CD4-positive, alpha-beta T cell (primary cell): ENCODE measurements at places on chromosomes 6 and 20. TPM values are rescaled to one million over a fixed set of nuclear protein-coding genes. Genes with fewer than 3 reads are reported as not detected.

DNA sequence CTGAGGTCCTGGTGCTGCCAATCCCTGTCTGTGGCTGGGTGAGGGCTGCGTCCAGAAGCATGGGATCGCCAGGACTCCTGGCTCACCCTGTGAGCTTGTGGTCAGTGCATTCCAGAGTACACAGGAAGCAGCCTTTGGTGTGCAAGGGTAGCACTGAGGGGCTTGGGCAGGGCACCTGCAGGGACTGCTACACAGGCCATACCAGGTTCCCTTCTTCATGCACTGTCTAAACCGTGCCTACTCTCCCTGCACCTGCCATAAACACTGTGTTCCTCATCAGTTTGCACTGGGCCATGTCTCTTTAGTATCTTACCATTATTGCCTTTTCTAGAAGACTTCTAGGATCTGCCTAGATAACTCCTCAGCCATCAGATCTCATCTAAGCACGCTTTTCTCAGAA is 72.8 kb upstream of the NKX2-2 start:
- no peak for DNase-seq
- H3K27me3 ChIP-seq: peaks cover 6% of the 10 kb centered on the region
- H3K4me3 ChIP-seq: no peak overlapping the region
- H3K4me1 ChIP-seq: no peaks in the 10 kb centered on the region

GRCh38 chr20:1281279-1282057 is 15.4 kb downstream of the SNPH start:
- no peak overlapping the region for H3K27ac ChIP-seq
- no peaks in the 10 kb centered on the region for H3K36me3 ChIP-seq
- H3K27me3 ChIP-seq: no peaks in the 10 kb centered on the region
- no peak for DNase-seq
- no peak overlapping the region for H3K4me3 ChIP-seq

- no peaks in the 10 kb centered on the region for H3K36me3 ChIP-seq
- no peak for DNase-seq
- H3K27ac ChIP-seq: no peak overlapping the region
- H3K4me1 ChIP-seq: no peaks in the 10 kb centered on the region
- H3K27me3 ChIP-seq: no peaks in the 10 kb centered on the region
- no peak overlapping the region for H3K4me3 ChIP-seq
Measured at GRCh38 chr6:70270287-70271005, 32.4 kb downstream of the COL9A1 start.

DNA sequence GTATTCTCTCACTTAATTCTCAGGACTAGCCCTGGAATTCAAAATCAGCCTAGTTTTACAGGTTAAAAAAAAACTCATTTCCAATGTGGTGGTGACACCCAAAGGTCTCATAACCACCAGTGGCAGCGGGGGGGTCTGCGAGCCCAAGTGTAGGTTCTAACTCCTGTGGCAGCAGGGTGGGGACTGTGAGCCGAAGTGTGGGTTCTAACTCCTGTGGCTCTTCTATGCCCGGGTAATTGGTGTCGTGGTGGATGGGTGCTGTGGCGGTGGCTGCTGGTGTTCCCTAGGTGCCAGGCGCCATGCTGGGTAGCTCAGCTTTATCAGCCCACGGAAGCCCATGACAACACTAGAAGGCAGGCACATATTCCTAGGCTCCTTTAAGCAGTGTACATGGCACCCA is 4.9 kb upstream of the ANKRD60 start:
- H3K36me3 ChIP-seq: no peaks in the 10 kb centered on the region
- H3K27me3 ChIP-seq: peaks cover 14% of the 10 kb centered on the region
- DNase-seq: no peak
- no peak overlapping the region for H3K27ac ChIP-seq
- H3K4me3 ChIP-seq: no peak overlapping the region

The CRISP2 gene
- not detected for total RNA-seq

The GPR63 gene
- total RNA-seq: 0.20 TPM

The LINC00237 gene
- total RNA-seq: not detected

- peaks cover 6% of the 10 kb centered on the region for H3K4me1 ChIP-seq
- no peaks in the 10 kb centered on the region for H3K27me3 ChIP-seq
Measured at GRCh38 chr6:36418558-36418957, 24.1 kb downstream of the PXT1 start.

DNA sequence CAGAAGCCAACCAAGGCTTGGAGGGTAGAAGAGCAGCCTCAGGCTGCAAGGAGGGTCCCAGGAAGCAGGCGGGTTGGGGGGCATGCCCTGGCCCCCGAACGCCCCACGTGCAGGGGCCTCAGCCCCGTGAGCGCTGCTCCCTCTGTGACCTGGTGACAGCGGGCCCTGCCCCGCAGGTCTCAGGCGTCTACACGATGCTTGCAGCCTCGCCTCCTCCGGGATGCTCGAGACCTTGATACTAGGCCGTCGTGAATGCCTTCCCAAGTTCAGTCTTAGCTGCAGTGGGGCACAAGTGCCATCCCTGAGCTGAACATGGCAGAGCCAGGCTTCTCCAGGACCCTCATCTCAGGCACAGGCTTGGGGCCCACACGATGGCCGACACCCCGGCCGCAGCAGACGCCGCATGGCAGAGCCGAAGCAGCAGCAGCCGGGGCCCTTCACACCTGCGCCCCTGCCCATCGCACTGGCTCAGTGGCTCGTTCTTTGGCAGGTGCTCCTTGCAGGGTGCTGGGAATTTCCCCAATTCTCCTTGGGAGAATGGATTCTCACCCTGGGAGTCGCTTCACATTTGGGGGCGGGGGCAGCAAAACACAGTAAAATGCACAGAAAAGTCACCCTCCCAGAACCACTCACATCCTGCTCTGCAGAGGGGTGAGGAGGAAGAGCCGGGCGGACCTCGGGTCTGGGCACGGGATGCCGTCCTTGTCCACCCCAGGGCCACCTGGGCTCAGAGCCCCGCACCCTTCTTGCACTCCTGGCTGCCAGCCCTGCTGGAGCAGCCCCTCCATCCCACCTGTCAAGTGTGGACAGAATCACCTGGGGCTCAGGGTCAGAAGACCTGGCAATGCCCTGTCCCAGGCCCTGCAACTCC is 161.8 kb downstream of the DLL1 start:
- H3K36me3 ChIP-seq: no peaks in the 10 kb centered on the region
- no peak for DNase-seq
- no peaks in the 10 kb centered on the region for H3K4me1 ChIP-seq

DNA sequence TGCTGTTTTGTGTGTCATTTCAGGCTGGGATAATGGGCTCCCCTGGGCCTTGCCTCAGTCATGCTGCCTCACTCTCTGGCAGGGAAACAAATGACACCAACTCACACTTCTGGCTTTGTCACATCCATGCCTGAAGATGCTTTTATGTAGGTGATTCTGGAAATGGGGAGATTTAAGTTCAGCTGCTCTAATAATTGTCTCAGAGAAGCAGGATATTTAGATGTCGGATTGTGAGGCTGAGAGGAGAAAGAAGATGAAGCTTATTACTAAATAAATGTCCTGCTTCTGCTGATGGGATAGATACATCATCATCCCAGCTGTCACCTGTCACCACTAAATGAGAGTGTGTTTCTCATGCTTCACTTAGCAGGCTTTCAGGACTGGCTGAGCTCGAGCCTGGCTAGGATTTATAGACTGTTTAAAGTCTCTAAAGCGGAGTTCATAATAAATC is 480.2 kb upstream of the SPTLC3 start:
- no peaks in the 10 kb centered on the region for H3K4me1 ChIP-seq
- DNase-seq: no peak
- no peak overlapping the region for H3K27ac ChIP-seq
- H3K27me3 ChIP-seq: no peaks in the 10 kb centered on the region

DNA sequence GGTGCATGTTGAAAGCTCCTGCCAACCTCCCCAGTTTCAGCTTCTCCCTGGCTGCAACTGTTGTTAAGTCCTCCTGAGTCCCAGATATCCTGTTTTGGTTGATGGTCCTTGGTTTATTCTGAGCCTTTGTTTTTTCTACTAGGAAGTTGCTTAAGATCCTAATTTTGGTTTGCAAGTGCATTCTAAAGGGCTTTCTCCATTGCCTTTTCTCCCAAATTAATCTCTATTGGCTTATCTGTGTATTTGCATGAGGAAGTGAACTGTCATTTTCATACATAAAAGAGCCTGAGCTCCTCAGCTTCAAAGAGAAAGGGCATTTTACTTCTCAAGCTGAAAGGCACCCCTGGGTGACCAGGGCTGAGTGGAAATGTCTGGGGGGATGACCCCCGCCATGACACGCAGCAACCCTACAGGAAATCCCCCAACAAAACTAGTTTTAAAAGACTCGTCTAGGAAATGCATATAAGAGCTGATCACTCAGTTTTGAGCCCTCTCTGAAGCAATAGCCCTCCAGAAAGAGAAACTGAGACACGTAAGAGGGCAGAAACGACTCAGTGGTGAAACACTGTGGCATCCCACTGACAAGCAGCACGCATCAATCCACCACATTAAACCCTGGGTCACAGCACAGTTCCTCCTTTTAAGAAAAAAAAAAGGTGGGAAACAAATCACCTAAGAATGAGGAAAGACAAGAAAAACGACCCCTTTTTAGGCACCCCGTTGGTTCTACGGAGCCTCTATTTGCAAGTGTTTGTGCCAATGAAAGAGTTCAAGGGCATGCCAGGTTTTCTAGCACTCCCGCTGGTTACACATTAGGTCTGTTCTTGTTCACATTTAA is 140.9 kb downstream of the THBS2 start:
- H3K4me3 ChIP-seq: no peak overlapping the region

GRCh38 chr20:642398-643174 is 10.4 kb downstream of the SRXN1 start:
- DNase-seq: no peak
- peaks cover 12% of the 10 kb centered on the region for H3K27me3 ChIP-seq
- no peak overlapping the region for H3K4me3 ChIP-seq
